ENCODE measurements at places on chromosomes 1 and 21.

DNA sequence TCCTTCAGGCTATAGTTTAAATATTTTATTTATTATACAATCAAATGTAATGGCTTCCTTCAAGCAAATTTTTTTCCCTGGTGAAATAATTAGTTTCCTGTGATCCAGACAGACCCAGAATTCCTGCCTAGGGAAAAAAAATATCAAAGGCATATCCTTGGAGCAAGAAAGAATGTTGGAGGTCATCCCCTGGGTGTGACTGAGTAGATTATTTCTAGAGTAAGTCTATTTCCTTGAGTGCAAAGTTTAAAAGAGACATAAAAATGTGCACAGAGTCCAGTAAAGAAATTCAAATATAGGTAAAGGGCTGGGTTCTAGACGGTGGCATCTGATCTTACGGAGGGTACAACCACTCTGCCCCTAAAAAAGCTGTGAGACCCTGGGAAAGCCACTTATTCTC lies 32.2 kb upstream of the SAMD13 start:
- DNase-seq, result no peak

DNA sequence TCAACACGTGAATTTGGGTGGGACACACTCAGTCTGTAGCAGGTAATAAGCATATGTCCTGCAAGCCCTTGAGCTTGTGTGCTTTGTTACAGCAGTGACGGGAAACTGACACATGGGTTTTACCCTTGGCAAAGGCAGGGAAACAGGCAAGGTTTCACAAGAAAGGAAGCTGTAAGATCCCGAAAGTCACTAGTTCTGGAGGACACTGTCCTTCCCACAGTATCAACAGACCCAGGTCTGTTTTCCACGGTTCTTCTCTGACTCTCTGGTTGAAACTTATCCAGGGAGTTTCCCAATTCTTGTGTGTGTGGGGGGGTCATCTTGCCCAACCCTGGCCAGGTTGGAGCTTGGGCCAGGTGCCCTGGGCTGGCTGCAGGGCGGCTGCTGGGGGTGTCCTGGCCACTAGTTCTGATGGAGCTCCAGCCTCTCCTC lies 29.3 kb upstream of the ZBTB21 start:
- DNase-seq, result no peak

GRCh38 chr1:93056214-93056613 lies 22.9 kb upstream of the MTF2 start:
- DNase-seq, result peak; percentile 35

- DNase-seq, result no peak
These were observed 25.7 kb downstream of the MRPL39 start for GRCh38 chr21:25581582-25581981.

- peak; percentile 79 for DNase-seq
These were observed 95.3 kb upstream of the SLC25A33 start for GRCh38 chr1:9443913-9444445.

DNA sequence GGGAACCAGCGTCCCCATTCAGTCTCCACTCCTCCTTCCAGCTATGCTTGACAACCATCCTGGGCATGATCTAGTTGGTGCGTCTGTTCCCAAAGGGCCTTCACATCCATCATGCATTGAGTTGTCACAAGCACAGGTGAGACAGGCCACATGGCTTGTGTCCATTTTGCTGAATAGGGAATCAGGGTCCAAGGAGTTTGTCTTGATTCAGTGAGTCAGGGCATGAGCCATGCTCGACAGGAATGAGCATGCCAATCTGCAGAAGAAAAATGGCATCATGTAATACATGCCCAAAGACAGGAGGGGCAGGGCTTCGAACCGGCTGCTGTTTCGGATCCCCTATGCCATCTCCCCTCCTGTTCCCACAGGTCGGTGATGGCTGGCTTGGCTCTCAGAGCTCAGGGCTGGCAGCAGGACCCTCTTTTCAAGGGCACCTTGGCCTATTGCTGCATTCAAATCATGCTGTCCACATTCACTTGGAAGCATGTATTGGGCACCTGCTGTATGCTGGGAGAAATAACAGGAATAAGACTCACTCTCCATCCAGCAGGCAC lies 44.5 kb downstream of the PKP1 start:
- no peak for DNase-seq

GRCh38 chr21:41207401-41208375 lies 39.7 kb downstream of the BACE2 start:
- peak; percentile 57 for DNase-seq

DNA sequence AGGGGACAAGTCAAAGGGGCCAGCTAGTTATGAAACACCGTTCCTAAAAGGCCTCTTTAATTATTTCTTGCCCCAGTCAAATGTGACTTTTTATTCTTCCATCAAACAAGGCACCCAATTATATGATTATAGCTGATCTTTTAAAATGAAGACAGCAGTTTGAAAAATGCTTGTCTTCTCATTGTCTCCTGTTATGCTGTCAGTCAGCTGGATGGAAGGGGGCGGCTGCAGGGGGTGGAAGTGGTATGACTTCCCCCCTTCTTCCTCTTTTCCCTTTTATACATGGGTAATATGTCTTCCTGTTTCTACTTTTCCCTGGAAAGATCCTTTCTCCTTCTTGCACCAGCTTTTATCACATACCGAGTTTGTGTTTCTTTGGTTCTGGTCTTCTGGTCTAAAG lies 25.8 kb upstream of the KCNA10 start:
- no peak for DNase-seq

GRCh38 chr1:170604889-170605288 lies 59.0 kb upstream of the PRRX1 start:
- no peak for DNase-seq

DNA sequence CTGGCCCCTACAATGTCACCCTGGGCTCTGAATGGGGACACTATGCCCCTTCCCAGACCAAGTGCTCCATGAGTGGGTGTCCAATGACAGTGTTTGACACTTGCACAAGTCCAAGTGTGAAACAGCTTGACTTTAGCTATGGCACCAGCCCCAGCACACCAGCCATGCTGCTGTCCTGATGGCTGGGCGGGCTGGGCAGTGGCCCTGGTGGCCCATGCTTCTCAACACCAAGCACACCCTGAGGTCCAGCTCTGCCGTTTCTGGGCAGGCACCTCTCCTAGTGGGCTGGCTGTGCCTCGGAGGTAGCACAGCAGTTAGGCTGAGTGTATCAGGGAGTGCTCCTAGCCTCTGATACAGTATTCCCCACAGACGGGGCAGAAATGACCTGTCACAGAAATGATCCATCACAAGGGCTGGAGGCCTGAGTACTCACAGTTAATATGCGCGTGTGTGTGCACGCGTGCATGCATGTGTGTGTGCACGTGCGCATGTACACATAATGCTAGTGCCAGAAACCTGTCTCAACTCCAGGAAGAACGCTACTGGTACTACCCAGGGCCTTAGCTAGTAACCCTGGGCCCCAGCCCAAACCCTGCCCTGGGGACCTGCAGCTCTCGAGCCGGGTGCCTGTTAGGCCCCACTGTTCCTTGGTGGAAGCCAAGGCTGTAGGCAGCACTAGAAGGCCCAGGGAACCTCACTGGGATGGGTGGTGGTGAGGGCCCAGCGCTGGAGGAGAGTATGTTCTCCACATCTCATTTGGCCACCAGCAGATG lies 134.0 kb downstream of the DMRTB1 start:
- no peak for DNase-seq

DNA sequence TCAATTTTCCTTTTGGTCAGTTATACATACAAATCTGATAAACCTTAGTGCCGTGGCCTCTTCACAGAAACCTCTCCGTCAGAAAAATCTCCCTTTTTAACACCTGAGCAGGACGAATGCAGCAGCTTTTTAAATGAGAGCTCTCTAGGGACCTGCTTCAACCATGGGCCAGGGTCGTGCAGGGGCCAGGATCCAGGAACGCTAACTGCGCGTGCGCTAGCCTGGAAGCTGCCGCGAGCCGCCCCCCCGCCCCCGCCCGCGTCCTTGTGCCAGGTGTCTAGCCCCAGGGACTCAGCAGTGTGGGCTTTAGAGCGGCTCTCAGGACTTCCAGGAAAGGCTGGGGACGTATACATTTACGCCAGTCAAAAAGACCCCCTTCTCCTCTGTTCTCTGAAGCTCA lies 136.8 kb upstream of the FMN2 start:
- DNase-seq, result no peak

DNA sequence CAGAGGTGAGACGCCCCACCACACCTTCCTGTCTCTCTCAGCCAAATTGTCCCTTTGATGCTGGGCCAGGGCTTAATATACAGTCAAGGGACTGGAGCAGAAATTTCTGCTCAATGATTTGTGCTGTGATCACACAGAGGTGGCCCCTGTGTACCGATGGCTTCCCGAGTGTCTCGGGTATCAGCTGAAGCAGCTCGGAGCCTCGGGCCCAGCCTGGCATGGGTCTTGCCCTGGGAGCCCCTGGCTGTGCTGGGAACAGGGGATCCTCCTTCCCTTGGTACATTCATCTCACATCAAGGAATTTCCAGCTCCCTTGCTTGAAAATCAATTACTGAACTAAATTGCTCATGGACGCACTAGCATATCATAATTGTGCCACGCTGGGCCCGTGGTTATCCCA lies 148.8 kb upstream of the C1orf174 start:
- DNase-seq, result no peak

DNA sequence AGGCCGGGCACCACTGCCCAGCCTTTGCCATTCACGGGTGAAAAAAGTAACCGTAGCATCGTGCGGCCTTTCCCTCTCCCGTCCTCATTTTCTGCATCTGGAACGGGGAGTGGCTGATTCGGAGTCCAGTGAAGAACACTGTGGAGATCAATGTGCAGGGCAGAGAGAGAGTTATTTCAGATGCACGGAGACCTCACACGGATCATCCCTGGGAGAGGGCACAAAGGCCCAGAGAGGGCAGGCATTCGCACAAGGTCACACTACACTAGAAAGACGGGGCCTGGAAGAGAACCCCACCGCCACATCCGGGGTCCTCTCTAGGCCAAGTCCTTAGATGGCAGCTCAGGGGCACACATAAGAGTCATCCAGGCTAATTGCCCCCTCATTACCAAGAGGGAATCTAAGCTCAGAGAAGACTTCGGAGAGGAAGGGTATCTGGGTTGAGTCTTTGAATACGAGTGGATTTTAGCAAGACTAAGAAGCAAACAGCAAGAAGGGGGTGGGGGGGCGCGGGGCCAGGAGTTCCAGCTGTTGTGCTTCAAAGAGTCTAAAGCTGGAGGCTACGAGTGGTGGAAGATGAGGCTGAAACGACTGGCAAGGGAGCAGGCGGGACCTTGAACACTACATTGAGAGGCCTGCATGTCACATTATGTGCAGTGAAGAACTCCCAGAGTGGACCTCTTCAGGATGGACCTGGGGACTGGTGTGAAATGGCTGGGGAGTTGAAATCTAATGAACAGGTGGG lies 857 bp downstream of the GPX7 start:
- peak; percentile 22 for DNase-seq

GRCh38 chr1:59570524-59570923 lies 244.2 kb upstream of the HOOK1 start:
- no peak for DNase-seq

GRCh38 chr1:66443793-66444192 lies 90.2 kb upstream of the SGIP1 start:
- DNase-seq, result no peak

GRCh38 chr1:199758626-199759255 lies 268.8 kb upstream of the NR5A2 start:
- no peak for DNase-seq

DNA sequence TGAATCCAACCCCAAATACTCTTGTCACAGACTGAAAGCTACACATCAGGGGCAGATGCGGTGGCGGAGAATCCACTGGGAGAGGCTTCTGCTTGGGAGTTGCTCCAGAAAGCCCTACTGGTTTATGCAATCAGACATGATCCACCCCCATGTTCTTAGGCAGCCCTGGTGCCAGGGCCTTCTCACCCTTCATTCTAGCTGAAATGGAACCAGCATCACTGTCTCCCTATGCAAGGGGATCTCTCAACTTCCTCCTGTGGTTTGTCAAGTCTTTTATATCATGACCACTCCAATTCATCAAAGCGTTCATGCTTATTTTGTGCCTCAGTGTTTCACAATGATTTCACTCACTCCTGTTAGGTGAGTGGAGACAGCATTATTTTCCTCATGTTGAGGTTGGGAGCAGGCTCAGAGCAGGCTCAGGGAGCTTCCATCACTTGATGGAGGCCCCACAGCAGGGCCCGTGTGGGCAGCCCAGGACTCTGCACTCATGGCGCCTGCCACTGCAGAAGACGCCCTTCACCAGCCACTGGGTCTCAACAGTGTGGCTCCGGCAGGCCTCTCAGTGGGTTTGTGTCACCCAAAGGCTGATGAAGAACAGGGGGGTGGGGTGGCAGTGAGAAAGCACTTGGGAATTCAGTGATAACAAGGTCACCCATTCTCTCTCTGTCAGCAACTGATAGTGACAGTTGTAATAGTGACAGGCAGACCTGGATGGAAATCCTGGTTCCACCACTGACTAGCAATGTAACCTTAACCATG lies 67.1 kb downstream of the CD58 start:
- no peak for DNase-seq

DNA sequence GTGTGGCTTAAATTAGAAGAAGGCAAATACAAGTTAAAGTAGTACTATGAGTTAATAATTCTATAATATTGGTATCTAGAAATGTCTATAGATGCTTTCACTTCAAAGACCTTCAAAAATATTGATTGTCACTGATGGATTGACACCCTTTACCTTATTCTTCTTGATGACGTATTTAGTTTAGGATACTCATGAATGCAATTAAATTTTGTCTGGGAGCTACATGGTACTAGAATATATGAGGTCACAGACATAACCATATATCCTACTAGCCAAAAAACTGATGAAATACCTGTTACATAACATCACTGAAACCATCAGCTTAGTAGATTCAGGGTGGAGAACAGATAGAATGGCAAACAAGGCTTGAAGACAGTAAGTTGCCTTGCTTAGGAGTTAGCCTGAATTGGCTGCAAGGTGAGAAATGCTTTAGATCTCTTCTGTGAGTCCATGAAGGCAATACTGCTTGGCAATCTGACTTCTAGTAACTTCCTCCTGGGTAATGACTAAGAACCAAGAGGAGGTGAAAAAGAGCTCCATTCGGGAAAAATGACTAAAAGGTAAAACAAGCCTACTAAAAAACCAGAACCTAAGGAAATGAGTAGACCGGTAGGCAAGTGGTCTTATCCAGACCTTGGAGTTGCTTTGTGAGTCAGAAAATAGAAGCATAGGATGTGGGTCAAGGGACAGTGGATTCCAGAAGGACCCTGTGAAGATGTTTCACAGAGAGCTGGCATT lies 16.9 kb upstream of the ARHGAP29 start:
- no peak for DNase-seq

- DNase-seq, result peak; percentile 24
These were observed 13.4 kb downstream of the LAPTM5 start for GRCh38 chr1:30744060-30744756.

- no peak for DNase-seq
These were observed 9.1 kb downstream of the ANGPTL7 start for GRCh38 chr1:11198257-11198656.

DNA sequence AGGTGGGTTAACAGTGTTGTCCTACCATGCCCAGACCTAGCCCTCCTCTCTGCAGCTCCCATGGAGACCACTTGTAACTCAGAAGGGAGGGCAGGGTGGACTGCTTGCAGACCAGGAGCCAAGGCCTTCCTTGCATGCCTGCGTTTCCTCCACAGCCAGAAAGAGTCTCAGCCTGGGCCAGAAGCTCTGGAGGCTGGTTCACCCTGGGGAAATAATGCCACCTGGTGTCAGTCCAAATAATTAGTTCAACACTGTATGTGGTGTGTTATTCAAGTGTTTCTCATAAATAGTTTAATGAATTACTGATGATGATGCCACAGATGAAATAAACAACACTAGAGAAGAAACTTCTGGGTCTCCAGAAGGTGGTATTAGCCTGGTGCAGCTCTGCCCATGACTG lies 16.9 kb upstream of the VANGL1 start:
- no peak for DNase-seq
